ENCODE measurements at places on chromosomes 4 and X.

DNA sequence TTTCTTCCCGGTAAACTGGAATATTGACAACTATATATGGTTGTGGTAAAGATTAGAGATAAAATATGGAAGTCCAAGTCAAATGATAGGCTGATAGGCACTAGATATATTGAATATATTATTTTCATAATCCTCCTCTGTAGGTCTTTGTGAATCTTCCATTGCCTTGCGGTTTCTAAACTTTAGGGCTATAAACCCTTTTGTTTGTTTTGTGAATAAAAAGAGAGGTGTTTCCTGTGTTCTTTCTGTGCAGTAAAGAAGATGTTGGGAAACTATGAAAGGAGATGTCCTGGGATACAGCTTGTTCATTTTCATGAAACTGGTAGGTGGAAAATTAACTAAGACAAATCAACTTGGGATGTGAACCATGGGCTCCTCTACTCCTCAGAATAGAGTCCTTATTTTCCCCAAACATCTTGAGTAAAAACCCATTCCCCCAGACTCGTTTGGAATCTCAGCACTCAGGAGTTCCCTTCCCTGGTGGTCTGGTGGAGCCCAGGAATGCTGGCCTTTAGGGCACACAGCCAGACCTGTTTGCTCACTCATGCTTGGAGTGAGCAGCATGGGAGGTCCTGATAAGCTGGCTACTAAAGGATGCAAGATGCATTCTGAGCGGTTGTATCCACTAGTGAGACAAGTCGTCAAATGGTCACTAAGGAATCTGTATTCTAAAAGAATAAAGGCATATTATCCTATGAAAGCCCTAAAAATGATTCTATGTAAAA lies 22.2 kb downstream of the PRDM8 start:
- no peak for DNase-seq

GRCh38 chr4:185532795-185533324 lies 2.4 kb downstream of the PDLIM3 start:
- no peak for DNase-seq

DNA sequence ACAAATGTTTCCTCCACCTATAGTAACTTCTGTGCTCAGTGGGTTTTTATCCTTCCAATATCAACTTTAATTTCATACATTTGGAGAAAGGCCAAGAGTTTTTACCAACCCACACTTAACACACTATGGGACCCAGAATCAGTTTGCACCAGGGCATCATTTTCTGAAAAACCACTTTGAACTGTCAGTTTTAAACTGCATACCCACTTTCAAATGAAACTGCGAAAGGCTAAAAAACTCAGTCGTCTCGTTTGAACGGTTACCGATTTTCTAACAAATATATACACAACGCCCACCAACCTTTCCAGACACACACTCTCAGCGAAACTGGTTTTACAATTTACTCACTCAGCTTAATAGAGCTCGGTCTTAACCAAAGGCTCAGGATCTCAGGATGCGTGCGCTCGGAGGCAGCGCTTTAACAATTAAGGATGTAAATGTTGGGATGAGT lies 376 bp downstream of the ABCG2 start:
- no peak for DNase-seq

DNA sequence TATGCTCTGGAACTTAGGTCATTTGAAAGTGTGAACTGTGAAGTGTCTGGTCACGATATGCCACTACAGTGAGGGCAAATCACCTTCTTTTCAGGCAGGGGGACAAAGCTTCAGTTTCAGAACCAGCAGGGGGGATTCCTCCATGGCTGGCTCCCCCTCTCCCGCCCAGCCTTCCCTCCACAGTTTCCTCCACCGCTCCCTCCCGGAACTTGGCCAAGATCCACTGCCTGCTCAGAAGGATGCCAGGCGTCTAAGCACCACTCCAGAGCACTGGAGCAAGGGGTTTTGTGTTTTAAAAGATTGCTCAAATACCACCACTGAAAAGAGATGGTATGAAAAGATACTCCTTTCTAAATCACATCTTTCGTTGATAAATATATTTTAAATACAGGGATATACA lies 126.9 kb downstream of the ELOVL6 start:
- no peak for DNase-seq

DNA sequence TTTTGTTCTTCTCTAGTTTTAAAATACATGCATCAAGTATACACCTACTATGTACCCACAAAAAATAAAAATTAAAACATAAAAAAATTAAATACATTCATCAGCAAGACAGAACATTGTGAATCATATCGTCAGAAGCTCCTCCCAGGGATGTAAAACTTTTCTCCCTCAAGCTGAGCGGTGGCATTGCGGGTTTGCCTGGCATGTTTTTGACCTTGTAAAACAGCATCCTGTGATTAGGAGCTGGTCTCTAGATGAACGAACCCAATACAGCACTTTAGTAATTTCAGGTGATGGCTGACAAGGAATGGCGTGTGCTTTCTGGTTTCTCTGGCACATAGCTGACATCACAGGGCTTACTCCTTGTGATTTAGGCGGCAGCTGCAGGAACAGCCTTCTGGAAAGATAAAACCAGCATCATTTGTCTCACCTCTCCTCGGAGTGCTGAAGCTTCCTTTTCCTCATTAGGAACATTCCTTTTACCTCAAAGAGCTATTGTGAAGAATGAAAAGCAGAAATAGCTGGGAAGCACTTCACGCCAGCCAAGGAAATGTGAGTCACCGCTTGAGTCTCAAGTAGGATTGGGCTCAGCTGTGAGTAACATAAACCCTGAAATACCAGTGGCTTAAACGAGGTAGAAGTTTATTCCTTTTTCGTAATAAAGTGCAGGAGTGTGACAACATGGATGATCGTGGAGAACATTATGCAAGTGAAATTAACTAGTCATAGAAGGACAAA lies 44.3 kb downstream of the NYX start:
- no peak for DNase-seq

DNA sequence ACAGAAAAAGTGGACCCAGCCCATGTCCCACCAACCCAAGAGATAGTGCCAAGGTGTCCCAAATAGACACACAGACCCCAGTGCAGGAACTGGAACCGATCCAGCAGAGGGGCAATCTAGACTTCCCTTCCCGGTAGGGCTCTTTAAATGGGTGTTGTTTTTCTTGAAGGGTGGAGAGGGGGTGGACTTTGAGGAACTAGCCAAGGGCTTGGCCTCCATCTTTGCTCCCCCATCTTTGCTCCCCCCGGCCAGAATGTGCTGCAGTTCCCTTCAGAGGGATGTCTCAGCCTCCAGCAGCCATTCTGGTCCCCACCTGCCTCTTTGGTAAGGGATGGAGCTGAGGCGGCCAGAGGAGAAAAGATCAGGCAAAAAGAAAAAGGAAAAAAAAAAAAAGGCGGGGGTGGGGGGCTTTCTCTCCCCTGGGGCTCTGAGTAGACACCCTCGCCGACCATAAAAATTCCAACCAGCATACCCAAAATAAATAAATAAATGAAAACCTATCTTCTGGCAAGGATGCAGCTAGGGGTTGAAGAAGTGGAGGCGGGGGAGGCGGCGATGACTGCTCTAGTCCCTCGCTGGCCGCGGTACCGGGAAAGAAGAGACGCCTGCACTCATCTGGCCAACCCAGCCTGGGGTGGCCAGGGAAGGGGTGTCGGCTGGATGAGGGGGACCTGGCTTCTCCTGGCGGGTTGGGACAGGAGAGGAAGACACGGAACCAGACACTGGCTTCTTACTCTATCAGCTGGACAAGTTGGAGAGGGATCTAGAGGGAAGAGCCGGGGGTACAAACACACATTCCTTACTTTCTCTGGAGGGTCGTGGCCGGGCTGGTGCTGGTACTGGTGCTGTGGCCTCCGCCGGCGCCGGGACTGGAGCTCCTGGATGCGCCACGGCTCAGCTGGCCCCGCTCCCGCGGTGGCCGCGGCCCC lies 38.5 kb upstream of the IQSEC2 start:
- DNase-seq = no peak

GRCh38 chr4:99848591-99849001 lies 32.0 kb downstream of the DAPP1 start:
- no peak for DNase-seq

GRCh38 chrX:147978931-147979330 lies 2.2 kb upstream of the FMR1NB start:
- DNase-seq = no peak

DNA sequence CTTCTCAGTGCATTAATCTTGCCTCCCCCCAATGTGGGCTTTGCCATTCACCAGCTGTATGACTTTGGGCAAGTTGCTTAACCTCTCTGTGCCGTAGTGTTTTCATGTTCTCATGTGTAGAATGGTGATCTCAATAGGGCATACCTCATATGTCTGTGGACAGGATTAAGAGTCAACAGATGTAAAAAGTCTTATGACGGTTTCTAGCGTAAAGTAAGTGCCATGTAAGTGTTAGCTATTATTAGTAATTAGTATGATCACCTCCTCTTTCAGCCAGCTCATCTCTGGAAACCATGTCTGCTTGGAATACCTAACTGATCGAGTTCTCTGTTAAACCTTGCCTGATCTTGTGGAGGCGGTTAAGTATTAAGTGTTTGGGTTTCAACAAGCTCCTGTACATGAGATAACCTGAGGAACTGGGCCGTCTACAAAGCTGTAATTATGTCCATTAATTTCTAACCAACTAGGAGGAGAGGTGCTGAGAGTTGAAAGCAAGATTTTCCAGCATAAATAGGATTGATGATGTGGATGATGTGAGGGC lies 66.3 kb downstream of the TSC22D3 start:
- no peak for DNase-seq

- DNase-seq = no peak
These were observed 56.9 kb downstream of the NSG1 start for GRCh38 chr4:4443821-4444220.

GRCh38 chrX:71949844-71950445 lies 39.3 kb downstream of the NHSL2 start:
- no peak for DNase-seq

DNA sequence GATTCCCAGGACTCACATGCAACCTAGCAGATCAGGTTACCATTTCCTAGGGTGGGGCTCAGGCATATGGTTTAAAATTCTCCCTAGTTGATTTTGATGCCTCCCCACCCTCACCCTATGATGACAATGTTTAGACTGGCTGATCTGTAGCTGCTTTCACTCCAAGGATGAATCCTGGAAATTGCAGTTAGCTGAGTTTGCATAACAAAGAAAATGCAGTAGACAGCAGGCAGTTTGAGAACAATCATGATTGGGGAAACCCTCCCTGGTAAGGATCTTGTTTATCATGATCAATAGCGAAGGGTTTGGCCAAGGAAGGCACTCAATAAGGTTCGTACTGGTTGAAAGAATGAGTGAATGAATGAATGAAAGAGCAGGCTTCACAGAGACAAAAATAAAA lies 2.1 kb downstream of the ZNF518B start:
- no peak for DNase-seq

DNA sequence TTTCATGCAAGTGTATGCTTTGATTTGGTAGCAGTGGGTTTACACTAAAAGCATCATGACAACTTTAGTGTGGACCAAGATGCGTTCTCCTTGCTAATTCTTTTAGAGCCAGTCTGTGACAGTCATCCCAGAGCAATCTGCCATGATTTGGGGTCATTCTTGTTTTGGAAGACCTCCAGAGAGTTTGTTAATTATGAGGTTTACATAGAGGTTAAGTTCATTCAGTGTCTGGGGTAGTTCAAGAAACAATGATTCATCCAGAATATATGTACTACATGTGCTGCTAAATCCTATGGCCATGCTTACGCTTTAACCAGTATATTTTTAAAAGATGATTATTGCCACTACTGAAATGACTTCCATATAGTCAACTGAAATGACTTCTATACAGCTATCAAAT lies 328.5 kb upstream of the AGA start:
- no peak for DNase-seq

- DNase-seq = no peak
These were observed 123.5 kb downstream of the CAMK2D start for GRCh38 chr4:113637823-113638561.

DNA sequence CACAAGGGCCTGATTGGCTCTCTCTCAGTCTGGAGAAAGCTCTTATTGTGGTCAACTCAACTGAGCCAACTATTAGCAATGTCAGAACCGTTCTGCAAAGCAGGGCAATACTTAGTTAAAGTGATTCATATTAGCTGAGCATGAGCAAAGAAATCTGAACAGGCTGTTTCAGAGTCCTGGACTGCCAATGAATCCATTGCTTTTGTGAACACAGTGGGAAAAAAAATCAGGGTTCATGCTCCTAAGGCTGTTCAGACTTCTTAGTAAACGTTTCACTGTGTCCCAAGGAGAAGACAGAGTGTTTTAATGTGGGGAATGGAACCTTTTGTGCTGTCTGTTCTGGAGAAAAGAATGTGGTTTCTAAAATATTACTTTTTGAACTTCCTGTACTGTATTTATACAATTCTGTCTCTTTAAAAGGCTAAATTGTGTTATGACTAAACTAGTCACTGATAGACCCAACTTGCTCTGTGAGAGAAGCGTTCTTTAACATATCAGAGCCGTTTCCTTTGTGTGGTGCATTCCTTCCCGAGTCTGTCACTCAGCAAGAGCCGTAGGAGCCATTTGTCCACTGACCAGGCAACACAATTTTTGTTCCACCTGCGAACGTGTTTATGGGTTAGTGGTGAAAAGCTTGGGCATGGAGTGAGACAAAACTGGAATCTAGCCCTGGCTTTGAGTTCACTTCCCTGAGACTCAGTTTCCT lies 366.1 kb downstream of the FBXO8 start:
- DNase-seq = no peak
